ENCODE measurements at places on chromosomes 4 and X. TPM values are rescaled to one million over a fixed set of nuclear protein-coding genes. Genes with fewer than 3 reads are reported as not detected.
A peak's percentile ranks its signal among the peaks of the same experiment; 100 is the strongest.

GRCh38 chr4:169846396-169846795, 88.7 kb upstream of the HPF1 start:
- DNase-seq, result no peak

- no peak for DNase-seq
Observed at GRCh38 chrX:123834116-123834515, 25.7 kb upstream of the XIAP start.

DNA sequence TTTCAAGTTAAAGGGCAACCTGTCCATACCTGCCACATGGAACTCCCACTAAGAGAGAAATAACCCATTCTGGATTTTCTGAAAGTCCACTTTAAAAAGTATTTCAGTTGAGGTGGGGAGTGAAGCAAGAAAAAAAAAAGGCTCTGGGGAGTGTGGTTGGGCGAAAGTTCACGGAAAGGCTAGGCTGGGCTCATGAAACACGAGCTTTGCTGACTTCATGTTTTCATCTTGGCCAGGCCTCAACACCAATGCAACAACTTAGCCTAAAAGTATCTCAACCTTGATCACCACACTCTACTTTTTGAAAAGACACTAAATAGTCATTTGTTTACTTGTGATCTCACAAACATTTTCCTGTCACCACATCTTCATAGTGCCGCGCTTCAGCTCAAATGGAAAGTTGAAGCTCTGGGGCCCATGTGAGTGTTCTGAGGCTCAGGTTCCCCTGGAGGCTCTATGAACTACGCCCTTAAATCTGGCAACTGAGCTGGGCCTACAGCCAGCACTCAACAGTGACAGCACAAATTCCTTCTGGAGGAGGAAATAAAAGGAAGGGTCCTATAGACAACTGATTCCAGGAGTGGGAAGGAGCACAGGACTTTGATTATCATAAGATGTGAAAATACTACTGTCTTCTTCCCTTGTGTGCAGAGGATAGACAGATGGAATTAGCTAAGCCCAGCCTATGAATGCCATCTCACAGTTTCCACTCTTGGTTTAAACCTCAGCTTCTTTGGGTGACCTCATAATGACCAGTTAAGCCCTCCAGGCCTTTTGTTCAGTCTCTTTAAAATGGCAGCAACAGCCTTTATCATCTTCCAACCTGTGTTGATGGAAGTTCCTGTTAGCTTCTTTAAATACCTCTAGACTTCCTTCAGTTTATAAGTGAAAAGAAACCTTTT, 5.1 kb downstream of the CD40LG start:
- DNase-seq, result no peak

- DNase-seq, result no peak
Observed at GRCh38 chrX:46841346-46841745, 4.5 kb downstream of the RP2 start.

DNA sequence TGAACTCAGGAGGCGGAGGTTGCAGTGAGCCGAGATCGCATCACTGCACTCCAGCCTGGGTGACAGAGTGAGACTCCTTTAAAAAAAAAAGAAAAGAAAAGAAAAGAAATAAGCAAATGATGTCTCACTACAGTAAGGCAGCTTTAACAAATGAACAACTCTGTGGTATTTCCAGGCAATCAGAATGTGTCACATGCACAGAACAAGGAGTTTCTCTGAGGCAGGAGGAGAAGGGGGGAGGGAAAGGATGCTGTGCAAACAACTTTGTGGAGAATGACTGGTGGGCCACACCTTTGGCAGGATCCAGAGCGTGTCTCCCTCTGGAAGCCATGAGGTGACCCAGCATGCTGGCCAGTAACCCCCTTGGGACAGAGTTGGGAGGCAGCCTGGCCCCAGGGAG, 57.6 kb downstream of the RAI2 start:
- no peak for DNase-seq

DNA sequence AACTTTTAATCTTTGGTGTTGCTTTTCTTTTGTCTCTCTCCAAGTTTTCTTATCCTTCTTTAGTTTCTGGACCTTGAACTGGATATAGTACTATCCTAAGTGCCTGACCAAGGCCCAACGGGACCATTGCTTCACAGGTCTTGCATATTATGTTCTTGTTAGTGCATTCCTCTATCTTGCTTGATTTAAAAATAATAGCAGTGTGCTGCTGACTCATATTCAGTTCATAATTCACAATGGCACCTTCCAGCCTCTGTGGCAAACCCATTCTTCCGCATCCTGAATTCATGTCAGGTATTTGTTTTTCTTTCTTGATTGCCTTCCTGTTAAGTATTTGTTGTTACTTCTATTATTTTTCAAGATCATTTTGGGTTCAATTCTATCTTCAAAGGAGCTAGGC, 197.1 kb upstream of the GIMD1 start:
- no peak for DNase-seq

GRCh38 chr4:187108845-187109244, 385.2 kb upstream of the FAT1 start:
- no peak for DNase-seq

DNA sequence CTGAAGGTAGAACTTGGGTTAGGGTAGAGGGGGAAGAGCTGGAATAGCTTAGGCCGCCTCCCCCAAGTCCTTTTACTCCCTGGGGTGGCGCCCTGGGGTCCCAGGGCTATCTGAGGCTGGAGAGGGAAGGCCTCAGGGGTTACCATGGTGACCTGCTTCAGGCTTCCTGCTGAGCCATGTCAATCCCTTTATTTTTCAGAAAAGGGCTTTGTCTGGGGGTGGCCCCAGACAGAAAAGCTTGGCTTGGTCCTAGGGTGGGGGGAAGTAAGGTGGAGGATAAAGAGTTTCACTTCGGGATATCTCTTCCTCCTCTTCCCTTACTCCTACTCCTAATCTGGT, 6.3 kb downstream of the EFNB1 start:
- no peak for DNase-seq

DNA sequence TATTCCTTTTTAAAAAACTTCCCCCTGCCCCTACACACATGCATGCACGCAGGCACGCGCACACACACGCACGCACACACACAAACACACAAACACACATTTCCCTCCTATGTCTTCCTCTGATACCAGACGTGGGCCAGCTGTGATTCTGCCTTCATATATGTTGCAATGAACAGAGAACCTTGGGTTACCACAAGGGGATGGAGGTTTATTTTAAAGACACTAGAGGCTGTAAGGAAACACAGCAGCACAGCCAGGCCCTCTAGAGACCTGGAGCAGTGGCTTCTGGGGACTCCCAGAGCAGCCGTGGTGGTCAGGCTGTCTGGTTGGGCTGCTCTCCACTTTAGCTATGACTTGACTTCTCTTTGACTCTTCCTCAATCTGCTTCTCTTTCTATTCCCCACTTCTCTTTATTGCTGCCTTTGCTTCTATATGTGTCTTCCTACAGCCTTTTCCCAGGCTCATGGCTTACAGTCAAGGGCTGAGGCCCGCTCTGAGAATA, 3.2 kb upstream of the TLR10 start:
- no peak for DNase-seq

GRCh38 chrX:21479695-21480270, 105.6 kb downstream of the CNKSR2 start:
- no peak for DNase-seq

DNA sequence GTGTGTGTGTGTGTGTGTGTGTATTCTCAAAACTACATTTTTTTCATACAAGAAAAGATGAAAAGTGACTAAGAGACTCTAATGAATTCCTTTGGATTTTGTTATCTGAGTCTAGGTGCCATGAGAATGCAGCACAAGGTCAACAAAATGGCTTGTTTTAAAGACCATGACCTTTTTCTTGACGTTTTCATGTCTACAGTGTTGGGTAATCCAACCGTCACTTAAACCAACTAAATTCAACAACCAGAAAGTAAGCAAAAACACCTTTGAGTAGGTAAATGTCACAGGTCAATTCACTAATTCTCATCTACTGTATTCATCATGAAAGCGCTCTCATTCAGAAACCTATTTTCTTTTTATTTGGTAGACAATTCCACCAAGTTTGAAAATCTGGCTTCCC, 3.1 kb downstream of the SMARCA1 start:
- no peak for DNase-seq

DNA sequence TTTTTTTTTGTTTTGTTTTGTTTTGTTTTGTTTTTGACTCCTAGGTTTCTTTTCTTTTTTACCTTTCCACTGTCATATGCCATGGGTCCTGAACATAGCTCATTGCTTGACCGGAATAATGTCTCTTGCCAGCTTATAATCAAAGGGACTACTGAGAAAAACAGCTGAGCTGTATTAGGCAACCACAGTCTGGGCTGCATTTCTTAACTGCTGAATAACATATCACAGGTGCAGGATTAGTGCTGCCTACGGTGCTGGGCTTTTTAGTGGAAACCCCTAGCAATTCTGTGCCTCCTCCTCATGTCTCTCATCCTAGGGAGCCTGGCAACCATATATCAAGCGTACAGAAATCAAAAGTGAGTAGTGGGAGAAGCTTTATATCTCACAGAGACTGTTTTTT, 333.5 kb downstream of the BMPR1B start:
- DNase-seq, result no peak

- DNase-seq, result no peak
Observed at GRCh38 chr4:2786794-2787229, 6.1 kb upstream of the SH3BP2 start.

DNA sequence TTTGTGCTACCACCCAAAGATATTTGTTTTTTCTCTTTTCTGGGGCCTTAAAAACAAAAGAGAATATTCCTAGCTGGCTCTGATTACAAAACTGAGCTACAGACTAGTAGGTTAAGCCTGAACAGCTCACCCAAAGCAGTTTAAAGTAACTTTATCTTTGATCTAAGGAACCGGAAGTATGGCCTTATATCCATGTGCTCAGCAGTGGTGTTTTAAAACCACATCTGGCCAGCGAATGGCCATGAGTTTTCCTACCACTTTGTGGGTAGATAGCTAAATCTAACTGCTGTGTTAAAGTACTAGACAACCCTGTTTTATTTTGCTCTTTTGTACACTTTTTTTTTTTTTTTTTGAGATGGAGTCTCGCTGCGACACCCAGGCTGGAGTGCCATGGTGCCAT, 24.6 kb downstream of the ADGRG4 start:
- no peak for DNase-seq

DNA sequence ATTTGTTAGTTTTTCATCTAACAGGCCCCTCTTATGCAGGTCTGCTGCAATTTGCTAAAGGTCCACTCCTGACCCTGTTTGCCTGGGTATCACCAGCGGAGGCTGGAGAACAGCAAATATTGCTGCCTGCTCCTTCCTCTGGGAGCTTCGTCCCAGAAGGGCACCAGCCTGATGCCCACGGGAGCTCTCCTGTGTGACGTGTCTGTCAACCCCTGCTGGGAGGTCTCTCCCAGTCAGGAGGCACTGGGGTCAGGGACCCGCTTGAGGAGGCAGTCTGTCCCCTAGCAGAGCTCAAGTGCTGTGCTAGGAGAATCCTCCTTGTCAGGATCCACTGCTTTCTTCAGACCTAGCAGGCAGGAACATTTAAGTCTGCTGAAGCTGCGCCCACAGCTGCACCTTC, 30.5 kb downstream of the ATRX start:
- DNase-seq, result no peak

DNA sequence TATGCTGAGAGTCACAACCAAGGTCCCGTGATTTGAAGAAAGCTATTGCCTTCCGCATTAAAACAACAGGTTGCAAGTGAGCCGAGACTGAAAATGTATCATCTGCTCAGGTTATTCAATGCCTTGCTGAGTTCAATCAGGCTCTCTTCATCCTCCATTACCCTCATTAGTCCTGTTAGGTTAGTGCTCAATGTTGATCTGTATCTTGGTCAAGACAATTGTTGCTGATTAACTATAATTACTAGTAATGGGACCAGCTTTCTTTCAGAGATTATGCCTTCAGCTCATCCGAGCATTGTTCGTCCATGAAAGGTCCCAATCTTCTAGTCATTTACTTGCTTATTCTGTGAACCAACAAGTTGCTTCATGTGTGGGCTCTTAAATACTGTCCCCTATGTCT, 534.6 kb upstream of the FAM241A start:
- no peak for DNase-seq

DNA sequence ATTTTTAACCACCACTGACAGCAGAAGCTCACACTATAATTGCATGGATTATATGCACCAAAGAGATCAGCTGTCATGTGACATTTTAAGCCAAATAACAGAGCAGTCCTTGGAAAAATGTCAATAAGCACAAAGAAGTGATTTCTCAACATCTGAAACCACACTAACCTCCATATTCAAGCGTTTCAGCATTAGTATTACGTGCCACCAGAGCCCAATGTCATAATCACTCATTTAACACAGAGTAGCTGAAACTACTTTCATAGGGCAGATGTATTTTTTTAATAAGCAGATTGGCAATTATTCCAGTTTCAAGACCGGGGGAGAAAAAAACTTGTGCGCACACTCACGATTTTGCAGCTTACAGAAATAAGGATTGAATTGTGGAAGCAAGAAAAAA, 76.6 kb downstream of the SH3KBP1 start:
- no peak for DNase-seq

- peak; percentile 70 for DNase-seq
Observed at GRCh38 chr4:76087007-76087769, 12.7 kb downstream of the ART3 start.

GRCh38 chr4:94278781-94279180, 63.9 kb downstream of the HPGDS start:
- no peak for DNase-seq

- no peak for DNase-seq
Observed at GRCh38 chr4:187193141-187193540, 469.5 kb upstream of the FAT1 start.

GRCh38 chrX:38879631-38880220, 78.5 kb downstream of the MID1IP1 start:
- peak; percentile 67 for DNase-seq

DNA sequence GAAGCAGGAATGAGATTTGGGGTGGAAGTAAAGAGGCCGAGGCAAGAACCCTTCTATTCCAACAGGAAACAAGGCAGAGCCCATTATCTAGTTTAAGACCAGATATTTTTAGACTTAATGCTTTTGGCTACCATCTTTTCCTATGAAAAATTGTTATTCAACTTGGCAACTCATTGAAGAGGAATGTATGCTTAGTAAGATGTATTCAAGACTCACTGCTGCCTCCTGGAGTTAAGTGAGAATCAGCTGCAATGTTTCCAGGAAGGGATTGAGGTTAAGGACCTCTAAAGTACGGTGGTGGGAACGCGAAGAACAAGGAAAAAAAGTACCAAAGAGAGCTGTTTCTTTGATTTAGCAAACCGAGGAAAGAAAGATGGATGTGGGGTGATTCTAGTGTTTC, 89.1 kb downstream of the RAPGEF2 start:
- DNase-seq, result no peak

- no peak for DNase-seq
Observed at GRCh38 chr4:24988776-24989175, 42.0 kb downstream of the LGI2 start.

BMX gene
- 2.5 TPM for total RNA-seq

SLC2A9 gene
- 23.8 TPM for total RNA-seq

ZNF41 gene
- total RNA-seq, result 10.3 TPM

SSX4 gene
- not detected for total RNA-seq

PDE5A gene
- 48.3 TPM for total RNA-seq

OPN1MW gene
- not detected for total RNA-seq

SRPX2 gene
- 8.1 TPM for total RNA-seq

P2RY8 gene
- 1.7 TPM for total RNA-seq

TEC gene
- total RNA-seq, result 5.3 TPM

CORIN gene
- 0.70 TPM for total RNA-seq

ASB12 gene
- total RNA-seq, result not detected

POU3F4 gene
- not detected for total RNA-seq

MAGED1 gene
- total RNA-seq, result 35.6 TPM

CTAG1A gene
- total RNA-seq, result not detected

G6PD gene
- total RNA-seq, result 45.0 TPM

TCEAL6 gene
- total RNA-seq, result not detected
